ENCODE measurements at places on chromosomes 7 and 10. TPM values are rescaled to one million over a fixed set of nuclear protein-coding genes. Genes with fewer than 3 reads are reported as not detected.

The RINT1 gene
- 17.6 TPM for polyA plus RNA-seq

GRCh38 chr10:56135828-56136227 lies 225.2 kb downstream of the ZWINT start:
- H3K27me3 ChIP-seq = no peaks in the 10 kb centered on the region
- no peak for DNase-seq

DNA sequence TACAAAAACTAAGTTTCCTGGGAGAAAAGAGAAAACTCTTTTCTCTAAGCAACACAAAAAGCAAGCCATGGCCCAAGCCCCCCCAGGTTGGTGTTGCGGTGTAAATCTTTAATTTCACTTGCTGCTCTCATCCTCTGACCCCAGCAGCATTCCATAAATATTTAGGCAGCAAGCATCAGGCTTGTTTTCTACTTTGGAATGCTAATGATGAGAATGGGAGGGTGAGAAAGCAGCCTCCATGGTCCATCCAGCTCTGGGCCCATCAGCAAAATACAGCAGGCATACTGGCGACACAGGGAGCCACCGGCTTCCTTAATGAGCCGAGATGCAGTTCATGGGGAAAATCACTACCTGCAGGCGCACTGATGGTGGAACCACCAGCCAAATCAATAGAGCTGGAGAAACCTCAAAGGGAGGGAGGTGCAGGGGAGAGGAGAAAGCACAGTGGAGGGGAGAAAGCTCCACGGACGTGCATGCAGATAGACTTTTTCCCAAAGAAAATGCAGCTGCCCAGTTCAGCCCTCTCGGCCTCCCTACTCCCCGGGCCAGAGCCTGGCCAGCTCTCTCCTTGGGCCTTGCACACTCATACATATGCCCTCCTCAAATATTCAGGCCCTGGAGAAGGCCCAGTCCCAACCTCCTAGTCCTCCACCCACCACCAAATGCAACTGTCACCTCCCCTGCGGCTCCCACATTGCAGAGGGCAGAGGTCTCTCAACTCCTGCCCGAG lies 131.9 kb downstream of the GRID1 start:
- no peak for DNase-seq
- no peak overlapping the region for H3K27ac ChIP-seq
- H3K27me3 ChIP-seq = peaks cover 25% of the 10 kb centered on the region
- H3K36me3 ChIP-seq = no peaks in the 10 kb centered on the region
- no peaks in the 10 kb centered on the region for H3K4me1 ChIP-seq
- H3K4me3 ChIP-seq = no peak overlapping the region

DNA sequence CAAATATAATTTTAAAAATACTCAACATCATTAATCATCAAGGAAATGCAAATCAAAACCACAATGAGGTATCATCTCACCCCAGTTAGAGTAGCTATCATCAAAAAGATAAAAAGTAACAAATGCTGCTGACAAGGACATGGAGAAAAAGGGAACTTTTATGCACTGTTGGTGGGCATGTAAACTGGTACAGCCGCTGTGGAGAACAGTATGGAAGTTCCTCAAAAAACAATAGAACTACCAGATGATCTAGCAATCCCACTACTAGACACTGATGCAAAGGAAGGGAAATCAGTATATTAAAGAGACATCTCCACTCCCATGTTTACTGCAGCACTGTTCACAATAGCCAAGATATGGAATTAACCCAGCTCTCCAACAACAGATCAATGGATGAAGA lies 384.5 kb downstream of the PLXDC2 start:
- no peaks in the 10 kb centered on the region for H3K27me3 ChIP-seq
- DNase-seq = no peak
- no peaks in the 10 kb centered on the region for H3K4me1 ChIP-seq
- H3K36me3 ChIP-seq = no peaks in the 10 kb centered on the region
- H3K27ac ChIP-seq = no peak overlapping the region

GRCh38 chr10:30842894-30843293 lies 188.8 kb downstream of the ZNF438 start:
- H3K36me3 ChIP-seq = peaks cover 9% of the 10 kb centered on the region
- H3K27me3 ChIP-seq = no peaks in the 10 kb centered on the region
- H3K4me1 ChIP-seq = no peaks in the 10 kb centered on the region
- no peak overlapping the region for H3K27ac ChIP-seq
- DNase-seq = no peak
- H3K4me3 ChIP-seq = no peak overlapping the region

DNA sequence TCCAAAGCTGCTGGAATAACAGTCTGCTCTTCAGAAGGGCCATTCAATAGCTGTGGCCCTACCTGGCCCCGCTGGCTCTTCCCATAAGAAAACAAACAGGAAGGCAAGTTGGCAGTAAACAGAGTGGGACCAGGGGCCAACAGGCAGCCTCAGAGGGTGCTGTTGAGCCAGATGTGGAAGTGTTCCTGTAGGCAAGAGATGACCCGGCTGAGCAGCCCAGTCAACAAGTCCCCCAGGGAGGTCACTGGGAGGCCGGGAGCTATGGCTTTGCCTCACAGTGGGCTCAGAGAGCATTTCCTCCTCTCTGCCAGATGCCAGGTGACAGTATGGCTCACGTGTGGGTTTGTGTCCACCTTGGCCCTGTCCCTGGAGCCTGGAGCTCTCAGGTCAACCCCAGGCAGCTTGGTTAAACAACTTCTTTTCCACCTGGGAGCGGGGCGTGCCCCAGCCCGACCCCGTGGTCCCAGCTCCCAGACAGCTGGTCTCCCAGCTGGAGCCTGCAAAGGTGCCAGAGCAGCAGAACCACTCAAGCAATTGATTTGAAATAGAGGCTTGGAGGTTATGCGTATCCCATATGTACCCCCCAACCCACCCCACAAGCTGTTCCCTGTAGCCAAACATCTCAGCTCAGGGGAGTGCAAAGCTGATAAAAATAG lies 33.8 kb upstream of the LOXL4 start:
- no peaks in the 10 kb centered on the region for H3K4me1 ChIP-seq
- no peak overlapping the region for H3K4me3 ChIP-seq
- no peaks in the 10 kb centered on the region for H3K36me3 ChIP-seq

DNA sequence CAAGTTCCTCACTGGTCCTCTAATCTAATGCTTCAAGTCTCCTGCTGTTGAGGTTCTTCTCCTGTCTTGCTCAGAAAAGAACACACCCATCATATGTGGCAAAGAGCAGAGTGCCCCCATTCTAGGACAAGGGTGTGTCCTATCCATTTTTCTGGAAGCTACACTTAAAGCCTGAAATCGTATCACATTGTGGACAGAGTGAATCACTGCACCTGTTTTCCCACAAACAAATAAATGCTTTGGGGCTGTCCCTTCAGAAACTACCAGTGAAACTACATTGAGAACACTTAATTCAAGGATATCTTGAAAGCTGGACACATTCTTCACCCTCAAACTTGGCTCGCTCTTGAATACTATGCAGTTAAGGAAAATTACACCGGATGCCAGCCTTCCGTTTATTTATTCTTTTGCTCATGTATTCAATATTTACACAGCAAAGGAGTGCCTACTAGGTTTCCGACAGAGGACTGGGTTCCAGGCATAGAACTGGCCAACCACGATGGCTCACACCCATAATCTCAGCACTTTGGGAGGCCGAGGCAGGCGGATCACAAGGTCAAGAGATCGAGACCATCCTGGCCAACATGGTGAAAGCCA lies 473.0 kb downstream of the GALNT17 start:
- H3K27ac ChIP-seq = no peak overlapping the region
- no peaks in the 10 kb centered on the region for H3K36me3 ChIP-seq
- no peaks in the 10 kb centered on the region for H3K4me1 ChIP-seq
- H3K27me3 ChIP-seq = no peaks in the 10 kb centered on the region
- DNase-seq = no peak
- no peak overlapping the region for H3K4me3 ChIP-seq

The DNA2 gene
- polyA plus RNA-seq = 0.45 TPM

DNA sequence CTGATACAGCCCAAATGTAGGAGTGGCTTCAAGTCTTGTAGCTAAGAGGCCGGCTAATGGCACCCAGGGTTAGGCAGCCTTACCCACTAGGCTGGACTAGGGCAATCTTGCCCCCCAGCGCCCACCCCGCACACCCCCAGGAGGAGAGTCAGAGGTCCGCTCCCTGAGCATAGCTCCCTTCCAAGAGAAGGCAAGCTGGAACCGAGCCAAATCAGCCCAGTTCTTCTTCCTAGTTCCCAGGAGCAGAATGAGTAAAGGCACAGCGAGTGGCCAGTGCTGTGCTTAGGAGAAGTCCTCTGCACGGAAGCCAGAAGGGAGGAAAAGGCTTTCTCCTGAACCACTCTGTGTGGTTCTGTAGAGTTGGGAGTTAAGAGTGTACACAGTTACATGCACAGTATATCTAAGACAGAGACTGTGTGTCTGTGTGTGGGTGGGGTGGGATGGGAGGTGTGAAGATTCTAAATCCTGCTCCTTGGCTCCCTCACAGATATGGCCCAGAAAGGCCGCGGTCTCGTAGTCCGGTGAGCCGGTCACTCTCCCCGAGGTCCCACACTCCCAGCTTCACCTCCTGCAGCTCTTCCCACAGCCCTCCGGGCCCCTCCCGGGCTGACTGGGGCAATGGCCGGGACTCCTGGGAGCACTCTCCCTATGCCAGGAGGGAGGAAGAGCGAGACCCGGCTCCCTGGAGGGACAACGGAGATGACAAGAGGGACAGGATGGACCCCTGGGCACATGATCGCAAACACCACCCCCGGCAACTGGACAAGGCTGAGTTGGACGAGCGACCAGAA lies 59.7 kb upstream of the PDCD4 start:
- H3K27me3 ChIP-seq = no peaks in the 10 kb centered on the region
- H3K27ac ChIP-seq = no peak overlapping the region
- no peak overlapping the region for H3K4me3 ChIP-seq
- no peak for DNase-seq

- peaks cover 4% of the 10 kb centered on the region for H3K27me3 ChIP-seq
- no peaks in the 10 kb centered on the region for H3K36me3 ChIP-seq
- H3K4me1 ChIP-seq = peaks cover 2% of the 10 kb centered on the region
- no peak overlapping the region for H3K27ac ChIP-seq
- H3K4me3 ChIP-seq = no peak overlapping the region
These were observed 92.2 kb upstream of the LRRC4 start for GRCh38 chr7:128123291-128124037.

GRCh38 chr10:50554995-50555568 lies 68.7 kb downstream of the SGMS1 start:
- no peak for DNase-seq
- H3K4me1 ChIP-seq = peaks cover 26% of the 10 kb centered on the region
- peak overlapping the region; percentile 34 for H3K27ac ChIP-seq
- no peak overlapping the region for H3K4me3 ChIP-seq
- no peaks in the 10 kb centered on the region for H3K36me3 ChIP-seq
- no peaks in the 10 kb centered on the region for H3K27me3 ChIP-seq

DNA sequence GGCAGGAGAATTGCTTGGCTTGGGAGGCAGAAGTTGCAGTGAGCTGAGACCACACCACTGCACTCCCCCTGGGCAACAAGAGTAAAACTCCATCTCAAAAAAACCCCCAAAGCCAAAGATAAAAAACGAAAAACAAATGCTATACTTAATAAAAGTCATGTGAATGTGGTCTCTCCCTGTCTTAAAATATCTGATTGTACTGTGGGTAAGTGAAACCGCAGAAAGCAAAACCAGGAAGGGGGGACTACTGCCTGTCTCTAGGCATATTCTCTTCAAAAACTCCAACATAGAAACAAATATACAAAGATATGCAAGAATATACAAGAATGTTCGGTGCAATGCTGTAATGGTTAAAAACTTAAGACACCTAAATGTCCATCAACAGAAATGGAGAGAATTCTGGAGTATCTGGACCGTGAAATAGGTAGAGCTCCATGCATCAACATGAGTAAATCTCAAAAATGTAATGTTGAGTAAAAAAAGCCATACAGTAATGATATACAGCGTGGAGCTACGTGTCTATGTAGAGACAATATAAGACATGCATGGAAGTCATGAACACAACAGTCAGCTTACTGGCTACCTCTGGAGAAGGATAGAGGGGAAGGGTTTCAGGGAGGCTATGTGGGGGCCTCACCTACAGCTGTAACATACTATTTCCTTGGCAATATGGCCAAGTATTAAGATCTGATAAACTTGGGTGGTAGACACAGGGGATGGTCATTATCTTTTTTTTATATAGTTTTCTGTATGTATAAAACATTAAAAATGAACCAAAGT lies 2.1 kb downstream of the ZNF394 start:
- H3K36me3 ChIP-seq = peaks cover 19% of the 10 kb centered on the region
- H3K27ac ChIP-seq = peak overlapping the region; percentile 99
- no peak for DNase-seq
- H3K27me3 ChIP-seq = no peaks in the 10 kb centered on the region
- peak overlapping the region; percentile 100 for H3K4me3 ChIP-seq

The ATE1 gene
- 30.8 TPM for polyA plus RNA-seq

The WDR86 gene
- 1.4 TPM for polyA plus RNA-seq

DNA sequence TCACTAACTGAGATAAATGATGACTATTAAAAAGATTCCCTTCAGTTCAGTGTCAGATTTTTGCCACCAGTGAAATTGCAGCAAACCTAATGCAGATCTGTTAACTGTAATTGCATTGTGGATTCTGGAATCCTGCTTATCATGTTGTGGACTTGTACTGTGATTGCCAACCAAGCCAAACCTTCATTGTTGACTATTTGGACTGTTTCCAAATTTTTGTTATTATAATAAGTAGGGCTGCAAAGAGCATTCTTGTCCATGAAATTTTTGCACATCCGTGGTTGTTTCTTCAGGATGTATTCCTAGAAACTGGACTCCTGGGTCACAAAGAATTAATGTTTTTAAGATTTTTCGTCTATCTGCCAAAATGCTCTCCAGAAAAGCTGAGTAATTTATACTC lies 281.6 kb upstream of the ZMIZ1 start:
- H3K36me3 ChIP-seq = no peaks in the 10 kb centered on the region
- H3K4me3 ChIP-seq = no peak overlapping the region
- no peak overlapping the region for H3K27ac ChIP-seq
- DNase-seq = no peak

GRCh38 chr7:157474685-157475084 lies 137.9 kb downstream of the DNAJB6 start:
- H3K4me3 ChIP-seq = no peak overlapping the region
- H3K27ac ChIP-seq = no peak overlapping the region
- DNase-seq = no peak
- H3K4me1 ChIP-seq = peaks cover 6% of the 10 kb centered on the region
- H3K27me3 ChIP-seq = no peaks in the 10 kb centered on the region

Measured in naive B cell (primary cell).